ENCODE measurements at places on chromosomes 1 and 21.

DNA sequence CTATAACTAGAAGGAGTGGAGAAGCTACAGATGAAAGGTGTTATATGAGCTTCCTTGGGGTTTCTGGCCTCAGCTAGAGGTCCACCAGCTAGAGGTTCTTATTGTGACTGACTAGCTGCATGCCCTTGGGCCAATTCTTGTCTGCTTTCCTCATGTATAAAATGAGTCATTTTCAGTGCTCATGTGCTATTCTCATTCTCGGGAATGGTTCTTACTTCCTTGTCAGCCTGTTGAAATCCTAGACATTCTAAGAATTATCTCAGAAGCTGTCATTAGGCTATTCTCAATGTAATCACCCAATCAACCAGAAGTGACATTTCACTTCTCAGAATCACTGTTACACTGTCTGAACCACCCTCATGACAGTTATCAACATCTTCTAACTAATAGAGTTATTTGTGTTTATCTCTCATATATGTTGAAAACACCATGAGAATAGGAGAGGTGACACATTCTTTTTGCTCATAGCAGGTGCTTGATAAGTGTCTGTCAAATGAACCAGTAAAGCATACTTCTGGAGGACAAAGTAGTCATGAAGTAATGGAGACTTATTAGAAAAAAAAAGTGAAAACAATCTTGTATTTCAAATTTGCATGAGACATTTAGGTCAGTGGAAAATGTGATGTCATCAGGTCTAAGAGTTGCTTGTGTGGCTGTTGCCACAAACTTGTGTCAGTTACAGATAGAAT, 122.8 kb upstream of the IVNS1ABP start:
- DNase-seq = peak; percentile 44

GRCh38 chr1:63545780-63546179, 22.5 kb downstream of the EFCAB7 start:
- no peak for DNase-seq

DNA sequence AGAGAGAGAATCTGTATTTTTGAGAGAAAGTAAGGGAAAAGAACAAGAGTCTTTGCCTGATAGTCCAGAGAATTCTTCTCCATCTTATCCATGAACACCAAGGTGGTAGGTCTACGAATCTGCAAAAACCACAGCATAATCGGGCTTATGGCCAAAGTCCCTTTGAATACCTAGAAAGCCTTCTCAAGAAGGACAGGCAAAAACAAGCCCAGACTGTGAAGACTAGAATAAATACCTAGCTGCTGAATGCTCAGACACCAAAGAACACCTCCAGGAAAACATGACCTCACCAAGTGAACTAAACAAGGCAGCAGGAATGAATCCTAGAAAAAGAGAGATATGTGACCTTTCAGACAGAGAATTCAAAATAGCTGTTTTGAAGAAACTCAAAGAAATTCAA, 79.2 kb downstream of the HFM1 start:
- DNase-seq = no peak

GRCh38 chr1:91501971-91502671, 1.5 kb downstream of the CDC7 start:
- DNase-seq = no peak

DNA sequence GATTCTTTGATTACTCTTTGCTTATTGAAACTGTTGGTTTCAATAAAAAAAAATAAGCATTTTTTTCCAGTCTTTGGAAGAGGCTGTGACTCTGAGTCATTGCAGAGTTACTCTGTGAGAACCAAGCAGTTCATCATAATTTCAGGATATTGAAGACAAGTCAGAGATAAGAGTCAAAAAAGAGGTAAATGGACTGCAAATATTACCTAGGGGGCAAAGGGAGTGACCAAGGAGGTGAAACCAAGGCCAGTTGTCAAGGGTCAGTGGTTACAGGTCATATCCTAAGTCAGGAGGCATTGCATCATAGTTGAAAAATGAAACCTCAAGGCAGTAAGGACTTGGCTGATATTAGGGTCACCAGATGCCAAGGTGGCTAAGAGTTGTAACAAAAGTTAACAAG, 597.1 kb upstream of the USP24 start:
- no peak for DNase-seq

All from GM13976 (cell line).